ENCODE measurements at places on chromosomes 2 and 18.

DNA sequence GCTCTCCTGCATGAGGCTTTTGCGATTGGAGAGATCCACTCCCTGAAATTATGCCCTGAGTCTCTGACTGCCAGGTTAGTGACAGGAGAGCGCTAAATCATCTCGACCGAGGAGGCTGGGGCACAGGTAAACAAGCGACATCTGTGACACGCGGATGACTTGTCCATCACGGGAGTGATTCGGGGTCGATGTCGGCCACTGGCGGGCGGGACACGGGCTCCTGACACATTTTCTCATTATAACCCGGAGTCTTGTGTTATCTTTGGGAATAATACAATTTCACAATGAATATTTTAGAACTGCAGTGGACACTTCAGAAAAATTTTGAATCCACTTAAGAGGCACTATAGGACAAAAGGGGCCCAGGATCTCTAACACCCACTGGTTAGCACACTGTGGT lies 29.5 kb upstream of the SLC35G4 start:
- DNase-seq: no peak

GRCh38 chr18:52394602-52395001 lies 54.6 kb downstream of the DCC start:
- no peak for DNase-seq

DNA sequence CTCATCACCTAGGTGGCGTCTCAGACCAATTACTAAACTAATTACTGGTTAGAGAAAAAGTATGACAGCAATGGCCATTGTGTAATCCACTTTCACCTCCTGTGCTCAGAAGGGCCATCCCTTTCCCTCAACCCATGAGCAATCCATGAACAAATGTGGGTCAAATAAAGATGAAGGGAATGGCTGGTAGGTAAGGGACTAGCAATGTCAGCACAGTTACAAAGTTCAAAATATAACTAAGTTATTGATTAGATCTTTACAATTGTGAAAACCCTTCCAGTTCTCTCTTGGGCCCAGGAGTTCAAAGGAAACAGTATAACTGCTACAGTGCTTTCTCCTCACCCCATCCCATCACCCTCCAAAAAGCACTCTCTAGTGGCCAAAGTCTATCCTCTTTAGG lies 98.3 kb downstream of the DTNA start:
- no peak for DNase-seq

DNA sequence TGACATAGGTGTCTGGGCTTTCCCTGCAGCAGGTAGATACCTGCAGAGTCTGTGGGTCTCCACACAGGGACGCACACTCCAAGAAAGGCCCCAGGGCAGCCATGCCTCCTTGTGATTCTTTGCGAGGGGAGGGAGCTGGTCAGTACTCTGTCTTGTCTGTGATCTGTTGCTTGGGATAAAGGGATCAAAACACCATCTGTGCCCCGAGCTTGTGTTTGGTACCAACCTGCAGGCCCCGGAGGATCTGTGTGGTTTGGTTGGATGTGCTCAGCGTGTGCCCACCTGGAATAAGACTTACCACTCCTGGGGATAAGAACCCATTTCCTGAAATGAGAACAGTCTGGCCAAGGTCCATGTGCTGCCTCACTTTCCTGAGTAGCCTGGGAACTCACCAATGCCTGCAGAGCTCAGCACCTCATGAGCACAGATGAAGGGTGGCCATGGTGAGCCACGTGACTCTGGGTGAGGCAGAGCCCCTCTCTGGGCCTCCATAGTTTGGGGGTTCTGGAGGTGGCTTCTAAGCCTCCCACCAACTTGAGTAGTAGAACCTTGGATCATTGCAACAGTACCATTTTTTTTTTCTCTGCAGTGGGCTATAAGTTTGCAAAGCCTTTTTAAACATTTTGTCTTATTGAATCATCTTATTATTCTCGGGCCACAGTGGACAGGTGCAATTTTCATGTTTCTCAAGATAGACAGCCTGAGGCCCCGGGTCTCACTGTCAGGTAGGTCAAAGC lies 134.8 kb downstream of the DDX1 start:
- no peak for DNase-seq

DNA sequence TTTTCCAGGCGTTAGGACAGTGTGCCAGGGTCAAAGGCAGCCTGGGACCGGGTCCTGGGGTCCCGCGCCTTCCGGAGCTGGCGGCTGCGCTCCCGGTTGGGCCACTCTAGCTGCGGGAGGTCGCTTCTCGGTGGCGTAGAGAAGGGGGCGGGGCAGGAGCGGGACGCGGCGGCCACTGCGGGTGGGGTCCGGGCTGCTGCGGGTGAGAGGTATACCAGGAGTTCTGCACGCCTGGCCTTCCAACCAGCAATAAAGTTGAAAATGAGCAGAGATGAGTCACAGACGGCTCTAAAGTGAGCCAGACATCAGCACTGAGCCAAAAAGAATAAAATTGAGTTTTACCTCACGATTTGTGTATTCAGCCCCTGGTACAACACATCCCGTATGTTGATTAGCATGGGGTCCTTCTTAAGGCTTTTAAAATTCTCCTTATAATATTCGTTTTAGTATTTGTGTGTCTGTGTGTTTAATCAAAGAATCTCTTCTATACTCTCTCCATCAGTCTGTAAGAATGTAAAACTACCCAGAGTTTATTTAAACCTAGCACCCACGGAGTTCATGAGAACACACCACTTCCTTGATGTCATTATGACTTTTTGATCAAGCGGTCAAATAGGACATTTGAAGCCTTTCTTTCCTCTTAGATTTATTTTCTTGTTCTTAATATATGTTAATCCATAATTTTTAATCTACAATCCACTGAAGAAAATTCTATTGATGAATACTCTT lies at the start of gene C1GALT1C1L:
Gene C1GALT1C1L, minus strand, starts transcription at position 108 of the 729 bp plus-strand sequence. Its CDS starts 107 bp downstream, at position 1.
- DNase-seq: peak; percentile 84

DNA sequence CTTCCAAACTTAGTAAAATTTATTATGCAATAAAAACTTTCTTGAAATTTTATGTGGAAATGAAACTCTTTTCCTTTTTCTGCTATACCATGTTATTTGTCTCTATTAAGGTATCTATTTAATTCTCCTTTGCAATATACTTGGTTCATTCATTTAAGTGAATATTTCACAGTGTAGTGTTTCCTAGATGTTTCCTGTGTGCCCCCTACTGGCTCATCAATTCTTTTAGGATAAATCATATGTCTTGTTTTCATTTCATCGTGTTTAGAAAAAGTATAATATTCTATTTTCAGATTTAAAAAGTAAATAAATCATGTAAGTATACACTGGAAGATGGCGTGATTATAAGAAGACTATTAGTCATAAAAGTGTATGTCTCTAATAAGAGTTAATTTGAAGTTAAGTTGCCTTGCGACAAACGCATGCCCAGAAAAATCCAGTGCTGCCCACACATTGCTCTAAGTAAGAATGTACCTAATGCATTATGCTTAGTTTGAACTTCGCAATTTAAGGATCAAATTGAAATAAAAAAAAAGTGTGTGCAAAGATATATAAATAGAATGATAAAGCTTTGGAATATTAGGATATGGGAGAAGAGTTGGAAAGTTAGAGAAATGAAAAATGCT lies 525.4 kb downstream of the KCNJ3 start:
- no peak for DNase-seq

- DNase-seq: no peak
Observed at GRCh38 chr2:60512062-60512622, 41.3 kb downstream of the BCL11A start.

DNA sequence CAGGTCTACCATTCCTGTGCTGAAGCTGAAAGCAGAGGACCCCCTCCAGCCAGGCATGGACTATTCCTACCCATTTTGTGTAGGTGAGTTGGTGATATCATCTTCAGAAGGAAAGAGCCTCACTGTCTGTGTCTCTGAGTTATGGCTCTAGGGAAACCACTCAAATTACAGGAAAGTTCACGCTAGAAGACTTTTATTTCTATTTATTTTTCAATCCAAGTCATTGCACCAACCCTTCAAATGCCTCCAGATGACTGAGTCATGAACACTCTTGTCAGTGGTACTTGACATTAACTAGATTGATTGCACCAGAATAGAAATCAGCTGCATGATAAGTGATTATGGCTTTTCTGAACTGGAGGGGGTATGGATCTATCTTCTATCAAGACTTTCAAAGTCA lies 338.4 kb downstream of the MBD2 start:
- DNase-seq: no peak

- DNase-seq: no peak
Observed at GRCh38 chr2:1283020-1283801, 130.1 kb upstream of the TPO start.

DNA sequence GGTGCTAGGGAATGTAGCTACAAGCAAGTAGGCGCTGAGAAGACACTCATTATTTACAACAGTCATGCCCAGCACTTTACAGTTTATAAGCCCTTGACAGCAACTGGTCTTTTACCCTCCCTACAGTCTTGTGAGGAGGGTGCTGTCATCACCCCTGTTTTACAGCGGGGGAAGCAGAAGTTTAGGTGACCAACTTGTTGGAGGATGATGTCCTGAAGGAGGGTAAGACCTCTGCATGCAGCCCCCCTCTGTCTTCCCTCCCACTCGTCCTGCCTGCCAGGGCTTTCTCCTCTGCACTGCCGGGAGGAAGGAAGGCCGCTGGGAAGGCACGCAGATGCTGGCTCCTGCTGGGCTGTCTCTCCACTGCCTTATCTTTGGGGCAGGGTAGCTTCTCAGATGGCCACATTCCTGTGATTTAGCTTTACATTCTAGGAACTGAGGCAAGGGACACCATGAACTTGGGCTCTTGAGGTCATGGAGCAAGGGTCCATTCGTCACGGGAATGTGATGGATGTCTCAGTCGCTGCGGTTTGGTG lies 972 bp downstream of the IL1R1 start:
- peak; percentile 60 for DNase-seq

DNA sequence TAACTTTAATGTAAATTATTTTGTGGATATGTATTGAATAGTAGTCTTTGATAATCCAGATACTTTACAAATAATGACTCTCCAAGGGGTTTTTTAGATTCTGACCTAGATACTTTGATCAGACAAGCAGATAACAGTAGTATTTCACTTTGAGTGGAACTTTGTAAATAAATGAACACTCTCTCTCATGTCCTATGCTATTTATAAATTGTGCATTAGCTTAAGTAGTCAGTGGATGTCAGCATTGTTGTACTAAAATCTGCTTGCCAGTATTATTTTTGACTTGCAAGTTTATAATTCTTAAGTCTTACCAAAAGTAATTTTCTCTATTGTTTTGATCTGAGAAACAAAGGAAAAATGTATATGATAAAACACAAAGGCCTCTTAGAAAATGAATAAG lies 1113.1 kb upstream of the NRXN1 start:
- no peak for DNase-seq

GRCh38 chr2:223760838-223761502 lies 76.4 kb downstream of the AP1S3 start:
- DNase-seq: peak; percentile 83

DNA sequence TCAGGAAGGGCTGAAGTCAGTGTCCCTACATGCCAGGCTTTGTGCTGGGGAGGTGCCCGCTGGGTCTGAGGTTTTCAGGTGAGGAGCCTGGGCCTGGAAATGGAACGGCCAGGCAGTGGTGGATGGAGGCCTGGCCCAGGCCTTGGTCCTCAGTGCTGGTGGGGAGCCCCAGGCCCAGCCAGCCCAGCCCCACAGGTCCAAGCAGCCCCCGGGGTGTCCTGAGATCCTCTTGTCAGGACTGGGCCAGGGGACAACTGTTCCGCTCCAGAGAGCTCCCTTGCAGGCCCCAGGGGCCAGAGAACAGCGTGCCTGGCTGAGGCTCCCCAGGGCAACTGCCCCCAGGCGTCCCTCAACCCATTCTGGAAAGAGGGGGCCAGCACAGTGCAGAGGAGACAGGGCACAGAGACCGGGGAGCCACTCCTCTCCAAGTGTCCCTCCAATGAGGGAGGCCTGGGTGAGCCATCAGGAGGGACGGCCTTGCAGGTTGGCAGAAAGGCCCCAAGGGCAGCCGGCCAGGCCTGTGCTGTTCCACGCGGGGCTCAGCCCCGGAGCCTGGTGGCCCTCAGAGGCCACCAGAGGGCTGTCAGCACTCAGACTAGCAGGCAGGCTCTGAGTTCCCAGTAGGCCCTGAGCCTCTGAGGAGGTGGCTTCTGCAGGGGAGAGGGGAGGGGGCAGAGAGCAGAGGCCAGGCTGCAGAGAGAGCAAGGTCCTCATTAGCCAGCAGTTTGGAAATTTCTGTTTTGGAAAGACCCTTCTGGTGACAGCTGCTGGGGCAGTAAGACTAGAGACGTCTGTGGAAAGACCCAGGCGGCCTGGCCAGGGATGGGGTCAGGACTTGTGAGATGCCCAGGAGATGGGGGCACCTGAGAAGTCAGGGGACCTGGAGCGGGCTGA lies 29.4 kb upstream of the SNED1 start:
- DNase-seq: no peak

- DNase-seq: peak; percentile 89
Observed at GRCh38 chr18:24014986-24015638, 558 bp downstream of the TTC39C start.

- DNase-seq: no peak
Observed at GRCh38 chr2:170743530-170744239, 26.5 kb upstream of the ERICH2 start.

- DNase-seq: no peak
Observed at GRCh38 chr2:44679990-44680389, 261.5 kb upstream of the SIX3 start.

DNA sequence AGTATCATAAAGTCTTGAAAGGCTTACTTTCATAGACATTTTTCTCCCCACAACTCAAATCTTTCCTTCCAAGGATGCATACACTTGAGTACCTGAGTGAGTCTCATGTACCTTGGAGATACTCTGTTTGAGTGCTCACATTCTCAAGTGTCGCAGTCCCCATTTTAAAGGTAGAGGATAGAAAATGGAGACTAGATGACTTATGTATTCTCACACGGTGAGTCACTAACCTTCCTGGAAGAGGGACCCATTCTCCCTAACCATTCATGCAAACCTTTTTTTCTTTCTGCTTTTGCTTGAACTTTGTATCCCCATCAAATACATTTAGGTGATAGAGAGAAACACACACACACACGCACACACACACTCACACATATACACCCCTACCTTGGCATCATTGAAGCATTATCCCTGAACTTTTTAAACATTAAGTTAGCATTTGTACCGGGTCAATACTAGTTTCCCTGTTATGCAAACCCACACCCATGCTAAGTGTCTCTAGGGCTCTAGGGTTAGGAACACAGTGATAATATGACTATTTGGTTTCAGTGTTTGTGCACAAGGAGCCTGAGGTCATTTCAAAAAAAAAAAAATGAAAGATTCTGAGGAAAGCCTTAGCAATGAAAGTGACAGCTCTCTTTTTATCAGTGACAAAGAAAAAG lies 236.2 kb downstream of the IKZF2 start:
- DNase-seq: no peak

GRCh38 chr18:62282188-62282629 lies 42.9 kb upstream of the TNFRSF11A start:
- DNase-seq: peak; percentile 44

DNA sequence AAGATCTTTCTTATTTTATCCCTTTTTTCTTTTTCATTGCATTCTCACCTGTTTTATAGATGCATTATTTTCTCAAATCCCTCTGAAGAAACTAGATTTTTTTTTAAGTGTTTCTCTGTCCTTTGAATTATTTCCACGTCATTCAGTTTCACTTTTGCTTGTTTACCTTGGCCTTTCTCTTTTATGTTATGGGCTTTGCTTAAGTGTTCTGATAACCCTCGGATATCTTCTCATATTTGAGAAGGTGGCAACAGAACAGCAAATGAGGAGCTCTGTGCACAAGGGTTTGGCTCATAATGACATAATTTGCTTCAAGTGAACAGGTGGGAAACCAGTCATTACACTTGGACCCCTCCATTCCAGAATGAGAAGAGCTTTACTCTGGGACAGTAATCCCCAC lies 111.9 kb downstream of the C1D start:
- no peak for DNase-seq

GRCh38 chr18:24181806-24182205 lies 42.9 kb downstream of the CABYR start:
- DNase-seq: peak; percentile 41
